Placental epithelial cell (primary cell): ENCODE measurements at places on chromosomes 4 and X. TPM values are rescaled to one million over a fixed set of nuclear protein-coding genes. Genes with fewer than 3 reads are reported as not detected.

The PAGE5 gene
- not detected in 2 replicates for total RNA-seq

The MAGEC1 gene
- not detected in 2 replicates for total RNA-seq

The TMEM31 gene
- total RNA-seq, result 0.39 TPM in 1 of 2 replicates, not detected in the other

The GAGE12J gene
- not detected in 2 replicates for total RNA-seq

The DTHD1 gene
- total RNA-seq, result not detected in 2 replicates

The PLAC1 gene
- 1.3 and 2.0 TPM in 2 replicates for total RNA-seq

The PDE6B gene
- total RNA-seq, result 4.3 and 5.0 TPM in 2 replicates

The PNCK gene
- 5.1 TPM in 1 of 2 replicates, not detected in the other for total RNA-seq

The SH3BGRL gene
- 55.1 and 73.8 TPM in 2 replicates for total RNA-seq

The GPR119 gene
- not detected in 2 replicates for total RNA-seq

The ELF4 gene
- total RNA-seq, result 39.8 and 42.4 TPM in 2 replicates

The NAT8L gene
- total RNA-seq, result under 0.01 and 0.11 TPM in 2 replicates

The SPANXD gene
- not detected in 2 replicates for total RNA-seq

The GSX2 gene
- total RNA-seq, result not detected in 2 replicates

The MID1 gene
- 22.8 and 52.3 TPM in 2 replicates for total RNA-seq

The RNF212 gene
- total RNA-seq, result 1.2 and 1.6 TPM in 2 replicates

The GALNTL6 gene
- under 0.01 and 1.2 TPM in 2 replicates for total RNA-seq

The WWC2 gene
- 16.7 and 19.6 TPM in 2 replicates for total RNA-seq

The AFF2 gene
- total RNA-seq, result under 0.01 TPM in 1 of 2 replicates, not detected in the other

The LIN54 gene
- 11.0 and 13.0 TPM in 2 replicates for total RNA-seq

The NUDT6 gene
- total RNA-seq, result 3.5 and 4.2 TPM in 2 replicates

The PNMA6F gene
- not detected in 2 replicates for total RNA-seq

The PDGFRA gene
- 0.76 and 2.0 TPM in 2 replicates for total RNA-seq

The RAI2 gene
- not detected in 2 replicates for total RNA-seq

The SPINK2 gene
- not detected in 2 replicates for total RNA-seq

The USP51 gene
- total RNA-seq, result 2.3 and 7.1 TPM in 2 replicates

The MMRN1 gene
- not detected in 2 replicates for total RNA-seq

The NALF2 gene
- total RNA-seq, result 0.11 TPM in 1 of 2 replicates, not detected in the other

The ADGRL3 gene
- 5.9 and 7.9 TPM in 2 replicates for total RNA-seq

The PNMA6A gene
- under 0.01 and 0.11 TPM in 2 replicates for total RNA-seq

The TENM3 gene
- total RNA-seq, result 146 and 399 TPM in 2 replicates

The RASGEF1B gene
- total RNA-seq, result 1.3 and 2.7 TPM in 2 replicates

The TXK gene
- not detected in 2 replicates for total RNA-seq

The CCSER1 gene
- total RNA-seq, result 20.0 and 26.9 TPM in 2 replicates

The MAGEB1 gene
- not detected in 2 replicates for total RNA-seq

The CSAG1 gene
- total RNA-seq, result not detected in 2 replicates

The VCX3B gene
- not detected in 2 replicates for total RNA-seq

The CSN3 gene
- total RNA-seq, result not detected in 2 replicates

The NBDY gene
- 19.6 and 22.3 TPM in 2 replicates for total RNA-seq

The ANKRD17 gene
- 58.3 and 61.2 TPM in 2 replicates for total RNA-seq

The PAGE1 gene
- total RNA-seq, result not detected in 2 replicates

The SHROOM3 gene
- total RNA-seq, result 11.4 and 43.4 TPM in 2 replicates

The UGT2A1 gene
- total RNA-seq, result not detected in 2 replicates

The CYTL1 gene
- not detected in 2 replicates for total RNA-seq

The PITX2 gene
- total RNA-seq, result 0.43 TPM in 1 of 2 replicates, not detected in the other

The VCX2 gene
- not detected in 2 replicates for total RNA-seq
